ENCODE measurements at places on chromosomes 13 and 19.

DNA sequence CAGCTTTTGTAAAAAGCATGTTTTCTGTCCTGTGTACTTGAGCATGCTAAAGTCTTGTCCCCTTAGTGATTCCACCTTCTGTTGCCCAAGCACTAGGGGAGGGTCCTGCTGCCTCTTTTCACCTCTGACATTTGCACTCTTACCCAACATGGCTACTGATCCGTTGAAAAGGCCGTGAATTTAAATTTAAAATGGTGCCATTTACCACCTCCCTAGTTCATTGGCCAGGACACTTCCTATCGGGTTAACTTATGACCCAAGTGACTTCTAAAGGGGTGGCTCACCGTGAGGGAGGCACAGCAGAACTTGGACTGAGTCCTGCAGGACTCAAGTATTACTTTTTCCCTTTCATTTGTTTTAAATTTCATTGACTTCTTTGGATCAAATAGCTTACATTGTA, 33.3 kb upstream of the CEACAM21 start:
- no peak for DNase-seq

GRCh38 chr19:49677231-49677900, at the start of gene PRMT1:
Gene PRMT1, plus strand, starts transcription at chr19:49677271. Its CDS starts 10 bp downstream, at chr19:49677281.
- DNase-seq = no peak

GRCh38 chr13:113938716-113939115, 35.2 kb downstream of the C13orf46 start:
- no peak for DNase-seq

- DNase-seq = no peak
Observed at GRCh38 chr19:3007975-3008374, 21.1 kb downstream of the TLE2 start.

DNA sequence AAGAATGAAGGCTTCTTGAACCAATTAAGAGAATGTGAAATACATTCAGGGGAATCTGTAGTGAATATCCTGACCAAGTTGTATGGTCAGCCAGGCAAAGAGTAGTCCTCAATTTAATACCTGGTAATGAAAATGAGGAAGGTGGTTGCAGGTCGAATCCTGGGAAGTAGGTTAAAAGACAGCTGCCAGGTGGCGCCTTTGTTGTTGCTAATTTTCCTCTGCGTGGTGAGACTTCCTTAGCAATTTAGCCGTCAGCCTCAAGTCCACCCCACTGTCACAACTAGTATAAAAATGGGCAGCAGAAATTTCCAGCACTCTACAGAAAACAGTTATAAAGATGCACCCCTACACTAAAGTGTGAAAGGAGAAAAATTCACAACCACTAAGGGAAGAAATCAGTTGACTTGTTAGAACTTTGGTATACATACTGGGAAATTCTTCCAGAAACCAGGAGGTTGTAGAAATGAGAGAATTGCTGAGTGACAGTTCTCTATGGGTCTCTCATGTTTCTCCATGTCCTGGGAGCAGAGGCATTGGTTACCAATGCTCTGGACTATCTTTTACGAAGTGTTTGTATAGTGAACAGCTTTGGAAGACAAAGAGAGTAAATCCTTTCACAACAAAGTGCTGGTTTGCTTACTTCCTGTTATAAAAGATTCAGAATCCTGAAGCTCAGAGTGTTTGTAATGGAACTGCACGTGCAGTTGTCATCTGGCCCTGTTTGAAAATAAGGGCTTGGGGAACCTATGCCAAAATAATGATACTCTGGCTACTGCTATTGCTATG, 235.9 kb downstream of the NHLRC3 start:
- DNase-seq = no peak

GRCh38 chr13:53545340-53545941, 516.8 kb downstream of the OLFM4 start:
- no peak for DNase-seq

GRCh38 chr13:43579321-43579720, 207.5 kb downstream of the ENOX1 start:
- DNase-seq = no peak

- DNase-seq = no peak
Observed at GRCh38 chr19:33493401-33494275, 28.0 kb downstream of the PEPD start.

DNA sequence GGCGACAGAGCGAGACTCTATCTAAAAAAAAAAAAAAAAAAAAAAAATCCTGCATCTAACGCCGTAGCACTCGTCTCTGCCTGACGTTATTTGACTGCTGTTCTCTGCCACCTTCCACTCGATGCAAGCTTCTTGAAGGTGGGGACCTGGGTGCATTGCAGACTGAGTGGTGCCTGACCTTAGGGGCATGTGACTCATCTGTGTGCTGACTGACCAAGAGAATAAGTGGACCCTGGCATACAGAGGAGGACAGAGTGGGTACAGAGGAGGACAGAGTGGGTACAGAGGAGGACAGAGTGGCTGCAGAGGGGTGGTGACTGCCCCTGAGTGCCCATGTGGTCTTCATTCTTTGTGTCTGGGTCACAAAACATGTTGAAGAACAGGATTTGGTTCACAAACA, 7.6 kb downstream of the WTIP start:
- no peak for DNase-seq

DNA sequence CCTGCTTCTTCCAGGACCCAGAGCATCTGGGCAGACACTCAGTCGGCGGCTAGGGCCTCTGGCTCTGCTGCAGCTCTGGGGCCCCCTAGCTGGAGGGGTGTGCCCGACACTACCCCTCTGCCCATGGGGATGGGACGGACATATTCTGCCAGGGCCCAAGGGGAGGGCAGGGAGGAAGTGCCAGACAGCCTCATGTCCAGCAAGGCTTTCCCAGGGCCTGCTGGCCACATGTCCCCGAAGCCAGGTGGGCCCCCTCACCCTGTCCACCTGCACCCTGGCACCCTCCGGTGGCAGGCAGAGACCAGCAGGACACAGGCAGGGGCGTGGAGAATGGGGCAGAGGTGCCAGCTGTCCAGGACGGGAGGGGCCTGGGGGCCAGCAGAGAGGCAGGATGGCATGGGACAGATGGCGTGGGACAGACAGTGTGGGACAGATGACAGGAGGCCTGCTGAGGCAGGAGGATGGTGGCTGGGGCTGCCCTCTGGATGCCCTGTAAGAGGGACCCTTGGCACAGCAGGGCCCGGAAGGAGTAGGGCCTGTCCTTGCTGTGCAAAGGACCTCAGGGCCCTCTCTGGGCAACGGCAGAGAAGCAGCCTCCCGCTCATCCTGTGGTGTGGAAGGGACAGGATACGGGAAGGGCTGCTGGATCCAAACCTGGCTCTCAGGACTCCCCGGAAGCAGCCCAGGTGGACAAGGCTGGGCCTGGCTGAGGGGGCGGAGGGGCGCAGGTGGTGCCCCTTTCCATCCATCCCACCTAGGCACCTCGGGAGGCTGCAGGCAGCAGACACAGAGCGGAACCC, 29.1 kb downstream of the CEBPG start:
- no peak for DNase-seq

GRCh38 chr19:14166999-14167575, 30.7 kb upstream of the ASF1B start:
- DNase-seq = no peak

DNA sequence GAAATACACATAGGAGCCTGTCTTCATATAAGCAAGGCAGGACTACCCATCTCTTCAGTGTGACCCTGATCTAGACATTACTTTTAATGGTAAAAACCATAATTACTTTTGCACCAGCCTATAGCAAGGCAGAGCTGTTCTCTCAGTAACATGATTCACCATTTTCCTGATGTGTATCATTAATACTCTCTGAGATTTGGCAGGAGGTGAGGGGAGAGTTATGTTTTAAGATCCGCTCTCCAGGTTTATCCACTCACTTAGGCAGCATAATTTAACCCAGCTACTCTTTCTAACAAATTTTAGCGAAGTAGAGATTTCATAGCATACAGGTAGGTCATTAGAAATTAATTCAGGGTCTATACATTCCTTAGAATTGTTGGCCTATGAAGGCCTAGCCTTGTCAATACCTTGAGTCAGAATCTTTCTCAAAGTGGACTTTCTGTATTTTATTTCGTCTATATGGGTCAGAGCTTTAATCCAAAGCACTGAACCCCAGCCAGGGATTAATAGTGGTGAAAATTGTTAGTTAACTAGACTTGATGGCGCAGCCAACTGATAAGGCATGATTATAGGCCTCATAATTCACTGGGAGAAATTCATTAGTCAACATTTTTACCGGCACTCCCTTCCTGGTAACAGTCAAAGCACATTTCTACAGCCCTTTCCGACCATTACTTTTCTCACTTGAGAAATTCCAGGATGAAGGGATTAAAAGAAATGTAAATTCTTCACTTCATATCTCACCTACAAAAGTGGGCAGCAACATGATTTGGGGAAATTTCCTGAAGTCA, 955.1 kb downstream of the DIAPH3 start:
- no peak for DNase-seq

- no peak for DNase-seq
Observed at GRCh38 chr13:27264181-27264580, 6.4 kb upstream of the RASL11A start.

- DNase-seq = no peak
Observed at GRCh38 chr19:41407271-41407670, 9.7 kb downstream of the BCKDHA start.

DNA sequence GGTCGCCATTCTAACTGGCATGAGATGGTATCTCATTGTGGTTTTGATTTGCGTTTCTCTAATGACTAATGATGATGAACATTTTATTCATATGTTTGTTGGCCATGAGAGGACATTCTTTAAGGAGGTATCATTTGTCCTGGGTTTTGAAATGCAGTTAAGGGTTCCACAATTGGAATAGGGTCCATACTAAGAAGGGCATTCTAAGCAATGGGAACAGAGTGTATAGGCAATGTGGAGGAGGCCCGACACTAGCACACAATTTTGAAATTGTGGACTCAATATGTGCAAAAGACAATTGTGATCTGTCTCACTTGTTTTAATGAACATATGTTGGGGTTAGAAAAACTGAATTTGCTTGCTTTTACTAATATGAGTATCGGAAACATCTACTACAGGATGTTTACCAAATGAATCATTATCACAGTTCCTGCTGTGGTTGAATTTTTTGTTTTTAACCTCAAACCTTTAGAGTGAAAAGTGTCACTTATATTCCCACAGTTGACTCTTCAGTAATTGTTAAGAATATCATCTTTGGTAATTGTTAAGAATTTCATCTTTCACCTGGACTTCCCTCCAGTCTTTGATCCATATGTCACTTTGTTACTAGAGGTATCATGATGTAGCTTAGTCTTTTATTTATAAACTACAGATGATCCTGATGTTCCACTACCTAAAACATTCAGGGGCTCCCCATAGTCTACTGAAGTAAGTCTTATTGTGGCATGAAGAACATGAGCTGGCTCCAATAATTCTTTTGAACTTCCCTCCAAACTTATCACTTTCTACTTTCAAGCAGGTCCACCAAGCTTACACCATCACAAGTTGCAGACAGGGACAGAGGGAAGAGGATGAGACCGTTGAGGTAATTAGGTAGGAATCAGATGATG, 109.7 kb upstream of the KLF12 start:
- no peak for DNase-seq

GRCh38 chr19:48656840-48657474, 11.0 kb upstream of the CA11 start:
- DNase-seq = no peak

DNA sequence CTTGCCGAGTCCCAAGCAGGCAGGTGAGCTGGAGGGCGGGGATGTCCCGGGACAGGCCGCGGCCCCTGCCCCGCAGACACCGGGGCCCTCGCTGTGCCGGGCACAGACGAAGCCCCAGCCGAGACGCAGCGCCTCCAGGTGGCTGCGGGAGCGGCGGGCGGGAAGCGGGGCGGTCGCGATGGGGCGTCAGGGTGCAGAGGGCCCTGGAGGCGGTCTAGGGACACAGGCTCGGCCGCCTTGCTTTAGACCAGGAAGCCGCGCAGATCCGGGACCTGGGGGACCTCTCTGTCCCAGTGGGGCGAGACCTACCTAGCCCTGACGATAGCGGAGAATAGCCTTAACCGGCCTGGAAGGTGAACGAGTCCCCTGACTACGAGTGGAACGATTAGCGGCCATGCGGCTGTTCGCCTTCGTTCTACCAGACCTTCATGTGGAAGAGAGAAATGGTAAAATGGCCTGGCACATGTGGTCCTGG, 4.2 kb upstream of the ZNF564 start:
- no peak for DNase-seq

DNA sequence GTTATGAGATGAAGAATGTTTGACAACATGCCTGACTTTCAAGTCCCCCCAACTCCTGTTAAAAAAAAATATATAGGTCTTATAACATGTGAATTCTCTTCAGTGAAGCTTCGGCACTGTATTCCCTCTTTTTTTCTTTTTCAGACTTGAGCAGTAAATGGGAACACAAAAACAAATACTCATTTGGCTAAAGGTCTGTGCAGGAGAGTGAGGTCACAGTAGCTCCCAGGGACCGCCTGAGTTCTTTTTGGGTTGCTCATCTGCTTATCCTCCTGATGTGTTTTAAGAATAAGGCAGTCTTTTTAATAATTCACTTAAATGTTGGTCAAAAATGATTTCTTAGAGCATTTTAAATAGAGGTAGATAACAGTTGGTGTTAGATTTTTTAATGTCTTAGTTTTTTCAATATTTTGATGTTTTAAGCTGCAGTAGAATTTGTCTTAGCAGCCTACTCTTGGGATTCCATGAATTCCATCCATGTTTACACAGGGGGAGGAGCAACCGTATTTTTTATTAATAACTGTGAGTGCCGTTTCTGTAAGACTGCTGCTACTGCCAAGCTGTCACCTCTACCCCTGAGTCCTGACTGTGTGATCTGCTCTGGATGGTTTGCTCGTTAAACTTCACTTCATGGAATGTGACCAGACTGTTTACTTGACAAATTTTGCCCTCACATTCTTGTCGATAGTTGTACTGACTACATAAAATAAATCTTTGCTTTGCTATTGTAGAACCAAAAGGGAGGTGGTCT, 14.9 kb downstream of the HNRNPM start:
- no peak for DNase-seq

DNA sequence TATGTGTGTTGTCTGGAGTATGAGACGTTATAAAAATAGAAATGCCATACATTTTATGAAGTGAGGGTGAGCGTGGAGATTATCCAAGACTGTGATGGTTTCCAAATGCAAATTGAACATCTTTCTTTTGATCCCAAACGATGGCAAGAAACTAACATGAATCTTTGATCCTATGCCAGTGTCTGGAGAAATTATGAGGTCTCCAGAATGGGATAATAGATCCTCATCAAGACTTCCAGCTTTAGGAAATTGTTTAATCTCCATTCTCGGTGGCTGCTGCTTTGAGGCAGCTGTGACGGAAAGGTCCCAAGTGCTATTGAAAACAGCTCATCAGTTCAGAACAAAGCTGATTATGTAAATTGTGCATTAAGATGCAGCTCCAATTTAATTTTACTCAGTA, 30.8 kb downstream of the CBY2 start:
- DNase-seq = no peak

- DNase-seq = no peak
Observed at GRCh38 chr19:39174142-39174541, 22.6 kb upstream of the NCCRP1 start.

DNA sequence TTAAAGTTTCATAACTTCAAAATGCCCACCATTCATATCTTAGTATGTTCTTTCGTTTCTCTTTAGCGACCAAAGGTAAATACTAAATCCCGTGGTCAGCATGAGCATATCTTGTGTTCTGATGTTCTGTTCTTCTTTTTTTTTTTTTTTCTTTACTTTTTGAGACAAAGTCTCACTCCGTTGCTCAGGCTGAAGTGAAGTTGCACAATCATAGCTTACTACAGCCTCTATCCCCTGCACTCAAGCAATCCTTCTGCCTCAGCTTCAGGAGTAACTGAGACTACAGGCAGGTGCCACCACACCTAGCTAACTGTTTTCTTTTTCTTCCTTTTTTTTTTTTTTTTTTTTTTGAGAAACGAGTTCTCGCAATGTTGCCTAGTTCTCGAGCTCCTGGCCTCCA, 60.9 kb upstream of the ATP12A start:
- DNase-seq = no peak

All from stimulated activated CD8-positive, alpha-beta memory T cell treated with anti-CD3 and anti-CD28 coated beads, Interleukin-7, amount 100 ng/mL, for 48 hours (primary cell).